ENCODE measurements at places on chromosomes 1 and 21. TPM values are rescaled to one million over a fixed set of nuclear protein-coding genes. Genes with fewer than 3 reads are reported as not detected.

DNA sequence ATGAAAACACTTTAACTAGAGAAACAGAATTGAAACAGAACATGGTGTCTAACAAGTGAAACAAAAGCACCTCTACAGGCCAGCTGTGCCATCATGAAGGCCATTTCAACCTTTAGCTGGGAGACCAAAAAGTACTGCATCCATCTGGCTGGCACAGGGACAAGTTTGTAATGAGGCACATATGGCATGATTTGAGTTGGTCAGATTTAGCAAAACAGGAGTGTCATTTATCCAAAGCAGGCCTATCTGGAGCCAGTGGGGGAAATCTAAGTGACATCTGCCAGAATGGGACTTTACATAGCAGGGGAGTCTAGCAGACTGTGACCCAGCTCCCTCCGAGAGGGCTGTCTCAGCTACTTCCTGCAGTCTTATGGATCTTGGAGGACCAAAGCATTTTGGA is 51.9 kb downstream of the DNTTIP2 start:
- no peak for DNase-seq

- no peak for DNase-seq
Measured at GRCh38 chr1:111847466-111847865, 91.8 kb downstream of the DDX20 start.

DNA sequence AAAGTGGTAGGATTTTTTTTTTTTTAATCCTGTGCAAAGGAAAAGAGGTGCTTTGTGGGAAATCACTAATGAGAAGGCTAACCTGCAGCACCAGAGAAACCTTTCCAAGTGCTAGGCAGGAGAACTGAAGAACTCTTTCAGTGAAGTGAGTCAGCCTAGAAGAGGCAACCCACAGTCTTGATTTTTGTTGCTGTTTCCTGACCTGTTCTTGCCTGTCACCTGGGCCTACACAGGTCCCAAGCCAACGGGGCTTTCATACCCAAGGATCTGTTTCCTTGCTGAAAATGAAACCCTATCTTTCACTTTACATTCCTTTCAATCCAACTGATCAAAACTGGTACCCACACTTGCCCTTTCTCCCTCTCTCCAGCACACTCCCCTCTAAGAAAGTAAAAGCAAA is 7.1 kb upstream of the IKBKE start:
- no peak for DNase-seq

DNA sequence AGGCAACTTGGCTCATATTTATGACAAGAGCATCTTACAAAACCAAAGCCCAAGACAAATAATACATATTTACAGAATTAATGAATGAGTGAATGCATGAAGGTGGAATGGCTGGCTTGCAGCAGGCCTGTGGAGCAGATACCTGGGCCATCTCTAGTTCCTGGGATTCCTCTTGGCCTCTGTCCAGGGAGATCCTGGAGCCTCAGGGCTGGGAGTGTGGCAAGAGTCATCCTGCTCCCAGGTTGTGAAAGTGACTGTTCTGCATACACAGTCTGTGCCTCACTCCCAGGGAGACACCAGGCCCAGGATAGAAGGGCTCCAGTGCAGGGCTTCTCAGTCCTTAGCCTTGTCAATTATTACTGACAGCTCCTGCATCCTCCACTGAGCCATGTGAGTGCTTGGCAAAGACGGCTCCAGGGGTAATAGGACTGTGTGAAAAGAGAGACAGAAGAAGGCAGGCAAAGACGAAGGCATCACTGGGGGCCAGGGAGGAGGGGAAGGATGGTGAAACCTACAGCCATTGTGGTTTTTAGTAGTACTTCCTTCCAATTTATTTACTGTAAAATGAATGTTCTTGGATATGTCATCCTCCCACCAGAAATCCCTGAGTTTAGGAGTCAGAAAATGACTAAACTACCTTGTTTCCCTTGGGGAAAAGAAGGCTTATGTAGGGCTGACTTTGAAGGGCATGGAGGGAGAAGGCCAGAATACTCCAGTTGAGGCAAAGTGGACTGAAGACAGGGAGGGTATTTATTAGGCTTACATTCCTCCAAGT is 14.3 kb upstream of the KPRP start:
- no peak for DNase-seq

GRCh38 chr1:69914976-69915765 is 290.2 kb downstream of the LRRC40 start:
- DNase-seq: no peak

- no peak for DNase-seq
Measured at GRCh38 chr1:93961443-93961842, 52.2 kb upstream of the GCLM start.

- peak; percentile 64 for DNase-seq
Measured at GRCh38 chr1:201282931-201283829, at the start of gene PKP1. Gene PKP1 (plus strand): TSS chr1:201283506. CDS start chr1:201283703, 197 bp downstream.

GRCh38 chr1:9388335-9389180 is 95.9 kb downstream of the SPSB1 start:
- DNase-seq: peak; percentile 52

GRCh38 chr1:61013189-61013945 is 69.0 kb upstream of the NFIA start:
- no peak for DNase-seq

DNA sequence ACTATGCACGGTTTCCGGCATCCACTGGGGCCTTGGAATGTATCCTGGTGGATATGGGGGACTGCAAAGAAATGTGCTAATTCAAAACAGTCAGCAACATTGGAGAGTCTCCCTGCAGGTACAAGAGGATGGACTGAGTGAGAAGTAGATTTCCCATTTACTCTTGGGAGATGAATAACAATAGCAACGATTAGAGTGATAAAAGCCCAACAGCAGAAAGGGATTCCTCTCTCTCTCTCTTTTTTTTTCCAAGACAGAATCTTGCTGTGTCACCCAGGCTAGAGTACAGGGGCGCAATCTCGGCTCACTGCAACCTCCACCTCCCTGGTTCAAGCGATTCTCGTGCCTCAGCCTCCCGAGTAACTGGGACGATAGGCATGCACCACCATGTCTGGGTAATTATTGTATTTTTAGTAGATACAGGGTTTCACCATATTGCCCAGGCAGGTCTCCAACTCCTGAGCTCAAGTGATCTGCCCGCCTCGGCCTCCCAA is 5.0 kb upstream of the SHCBP1L start:
- no peak for DNase-seq

GRCh38 chr1:198865319-198865718 is 226.5 kb downstream of the PTPRC start:
- DNase-seq: no peak

DNA sequence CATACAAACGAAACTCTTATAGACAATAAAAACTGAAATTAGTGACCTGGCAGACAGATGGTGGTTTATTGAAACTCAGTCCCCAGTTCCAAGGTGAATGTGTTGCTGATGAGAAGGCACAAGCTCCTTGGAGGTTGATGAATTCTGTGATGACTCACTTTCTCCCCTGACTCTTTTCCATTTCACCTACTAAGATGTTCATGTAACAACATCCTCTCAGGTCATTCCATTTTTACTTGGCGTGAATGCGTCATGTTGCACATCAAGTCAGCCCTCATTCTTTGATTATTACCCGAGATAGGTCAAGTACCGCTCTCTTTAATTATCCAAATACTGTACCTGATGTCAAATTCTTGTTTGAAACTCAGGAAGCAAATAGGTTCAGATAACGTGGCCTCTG is 10.1 kb upstream of the IL10RB start:
- DNase-seq: no peak

DNA sequence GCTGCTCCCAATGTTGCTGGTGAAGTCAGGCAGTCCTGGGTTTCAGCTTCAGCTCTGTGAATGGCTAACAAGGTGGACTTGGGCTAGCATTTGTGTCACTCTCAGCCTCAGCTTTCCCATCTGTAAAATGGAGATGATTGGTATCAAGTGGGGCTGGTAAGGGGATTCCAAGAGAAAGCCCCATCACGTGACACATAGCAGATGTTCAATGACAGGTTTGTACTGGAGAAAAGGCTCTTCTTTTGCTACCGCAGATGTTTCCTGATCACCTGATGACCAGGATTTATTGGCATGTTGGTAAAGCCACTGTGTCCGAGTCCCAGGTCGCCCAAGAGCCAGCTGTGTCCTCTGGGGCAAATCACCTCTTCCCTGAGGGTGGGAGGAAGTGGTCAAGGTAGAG is 335.0 kb downstream of the MATN1 start:
- no peak for DNase-seq

- DNase-seq: no peak
Measured at GRCh38 chr1:92790867-92791266, 6.0 kb upstream of the EVI5 start.

DNA sequence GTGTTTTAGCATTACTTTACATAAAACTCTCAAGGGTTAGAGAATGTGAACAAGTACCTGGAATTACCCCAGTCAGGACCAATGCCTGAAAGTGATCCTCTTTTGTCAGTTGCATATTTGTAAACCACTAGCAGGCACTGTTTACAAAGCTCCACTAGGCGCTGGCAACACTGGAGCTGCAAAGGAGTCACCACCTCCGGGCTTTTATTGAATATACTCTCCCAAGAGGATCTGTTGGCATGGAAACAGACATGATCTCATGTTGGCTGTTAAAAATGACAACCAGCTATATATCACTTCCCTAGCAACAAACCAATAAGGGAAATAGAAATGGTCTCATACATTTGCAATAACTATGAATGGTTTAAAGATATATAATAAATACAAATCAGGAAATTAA is 116.0 kb downstream of the TTLL7 start:
- no peak for DNase-seq

DNA sequence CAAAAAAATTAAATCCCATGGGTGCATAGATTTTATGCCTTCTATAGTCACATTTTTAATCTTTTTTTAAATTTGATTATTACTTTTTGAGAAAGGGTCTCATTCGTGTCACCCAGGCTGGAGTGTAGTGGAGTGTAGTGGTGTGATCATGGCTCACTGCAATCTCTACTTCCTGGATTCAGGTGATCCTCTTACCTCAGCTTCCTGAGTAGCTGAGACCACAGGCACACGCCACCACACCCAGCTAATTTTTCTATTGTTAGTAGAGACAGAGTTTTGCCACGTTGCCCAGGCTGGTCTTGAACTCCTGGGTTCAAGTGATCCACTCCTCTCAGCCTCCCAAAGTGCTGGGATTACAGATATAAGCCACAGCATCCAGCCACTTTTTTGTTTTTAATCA is 10.4 kb downstream of the CBR3 start:
- DNase-seq: no peak

DNA sequence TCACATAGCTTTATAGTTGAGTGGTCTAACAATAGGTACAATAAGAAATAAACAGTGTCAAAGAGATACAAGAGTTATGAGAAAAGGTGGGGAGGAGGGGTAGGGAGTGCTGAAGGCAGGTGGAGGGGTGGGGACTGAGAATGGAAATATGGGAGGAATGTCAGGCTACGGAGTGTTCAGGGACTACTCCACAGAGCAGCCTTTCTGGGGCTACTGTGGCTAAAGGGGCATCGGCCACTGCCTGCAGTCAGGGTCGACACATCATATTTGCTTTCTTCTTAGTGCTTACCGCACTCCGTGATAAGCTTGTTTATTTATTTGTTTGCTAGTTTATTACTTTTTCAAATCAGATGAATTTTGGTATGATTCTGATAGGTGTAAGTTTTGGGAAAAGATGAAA is 34.4 kb upstream of the CRNN start:
- no peak for DNase-seq

DNA sequence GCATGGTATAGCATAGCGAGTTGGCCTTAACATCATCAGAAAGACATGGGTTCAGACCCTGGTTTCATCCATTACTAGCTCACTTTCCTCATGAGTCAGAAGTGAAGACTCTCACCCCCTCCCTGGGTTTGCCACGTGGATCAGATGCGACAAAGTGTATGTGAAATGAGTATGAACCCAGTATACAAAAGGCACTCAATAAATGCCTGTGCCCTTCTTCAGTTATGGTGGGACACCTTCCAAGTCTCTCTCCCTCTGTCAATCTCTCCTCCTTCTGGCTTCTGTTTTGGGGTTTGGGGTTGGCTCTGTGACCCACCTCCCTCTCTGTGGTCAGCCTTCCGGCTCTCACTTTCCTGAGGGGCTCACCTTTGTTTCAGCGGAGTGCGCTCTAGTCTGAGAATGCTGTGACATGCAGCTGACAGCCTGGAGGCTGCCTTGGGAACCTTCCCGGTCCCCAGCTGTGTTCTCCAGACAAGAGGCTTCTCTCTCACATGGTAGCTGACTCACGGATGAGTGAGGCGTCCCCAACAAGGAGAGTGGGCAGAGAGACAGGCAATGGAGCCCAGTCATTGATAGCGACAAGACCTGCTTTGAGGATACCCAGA is 155.0 kb upstream of the EDN2 start:
- peak; percentile 32 for DNase-seq

GRCh38 chr21:43953021-43953420 is 59.1 kb upstream of the TRAPPC10 start:
- DNase-seq: peak; percentile 87

DNA sequence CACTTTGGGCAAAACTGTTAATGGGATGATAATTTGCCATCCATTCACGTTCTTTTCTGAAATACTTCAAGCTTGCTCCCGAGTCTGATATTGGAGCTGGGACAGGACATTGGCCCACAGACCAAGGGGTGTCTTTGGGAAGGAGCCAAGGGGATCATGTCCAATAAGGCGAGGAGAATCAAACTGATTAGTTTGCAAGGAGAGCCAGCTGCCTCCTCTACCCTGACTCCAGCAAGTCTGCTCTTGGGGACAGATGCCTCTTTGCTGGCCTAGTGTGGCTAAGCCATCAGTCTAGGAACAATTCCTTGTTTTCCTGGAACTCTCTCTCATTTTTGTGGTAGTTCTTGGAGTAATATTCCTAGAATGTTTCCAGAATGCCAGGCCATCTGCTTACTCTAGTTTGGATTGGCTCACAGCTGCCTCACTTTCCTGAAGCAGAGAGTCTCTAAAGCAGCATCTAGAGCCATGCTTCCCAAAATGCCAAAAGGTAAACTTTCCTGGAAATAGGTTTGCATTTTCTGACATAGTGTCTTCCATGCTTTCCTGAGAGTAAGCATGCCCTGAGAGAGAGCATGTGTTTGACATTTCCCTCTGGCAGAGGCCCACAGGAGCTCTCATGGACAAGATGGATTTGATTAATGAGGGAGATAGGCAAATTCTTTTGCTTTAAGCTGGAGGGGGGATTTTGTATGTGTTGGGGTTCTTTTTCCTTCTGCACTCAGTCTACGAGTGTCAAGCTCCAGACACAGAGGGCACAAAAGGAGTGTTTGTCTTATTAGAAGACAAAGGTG is 145.6 kb downstream of the GDAP2 start:
- DNase-seq: no peak

- DNase-seq: no peak
Measured at GRCh38 chr1:176934370-176934769, 230.1 kb downstream of the ASTN1 start.

GRCh38 chr1:15350551-15351200 is 59.0 kb upstream of the EFHD2 start:
- DNase-seq: no peak

- DNase-seq: no peak
Measured at GRCh38 chr1:214018386-214019268, 30.9 kb downstream of the PROX1 start.

- DNase-seq: no peak
Measured at GRCh38 chr1:113615425-113615824, 143.9 kb downstream of the PHTF1 start.

Gene RYR2
- total RNA-seq: 0.25 TPM

Gene CTSE
- total RNA-seq: not detected

Gene CHRM3
- 0.02 TPM for total RNA-seq

Gene TMPRSS3
- 0.25 TPM for total RNA-seq

Gene GNL2
- total RNA-seq: 29.6 TPM

Gene TTC39A
- total RNA-seq: 6.3 TPM

Gene RAB3B
- not detected for total RNA-seq
